ENCODE measurements at places on chromosomes 7 and 10. TPM values are rescaled to one million over a fixed set of nuclear protein-coding genes. Genes with fewer than 3 reads are reported as not detected.

DNA sequence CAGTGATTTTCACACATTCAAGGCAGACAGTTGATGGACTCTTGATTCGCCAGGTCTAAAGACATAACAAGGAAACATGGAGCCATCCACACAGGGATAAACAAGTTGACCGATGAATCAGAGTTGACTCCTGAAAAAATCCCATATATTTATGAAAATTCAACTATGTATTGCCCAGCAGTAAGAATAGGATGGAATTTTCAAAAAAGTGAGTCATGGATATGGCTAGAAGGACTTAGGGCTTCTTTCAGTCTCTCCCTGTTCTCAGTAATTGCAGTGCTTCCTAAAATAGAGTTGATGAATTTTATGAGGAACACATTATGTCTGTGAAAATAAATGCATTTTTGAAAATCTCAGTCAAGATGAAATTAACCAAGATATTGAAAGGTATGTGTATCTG lies 301.2 kb downstream of the PLXDC2 start:
- H3K36me3 ChIP-seq = no peaks in the 10 kb centered on the region
- H3K4me3 ChIP-seq = no peak overlapping the region
- H3K4me1 ChIP-seq = no peaks in the 10 kb centered on the region
- H3K27me3 ChIP-seq = no peaks in the 10 kb centered on the region

- DNase-seq = no peak
- H3K27ac ChIP-seq = no peak overlapping the region
- no peaks in the 10 kb centered on the region for H3K4me1 ChIP-seq
- H3K27me3 ChIP-seq = no peaks in the 10 kb centered on the region
- H3K4me3 ChIP-seq = no peak overlapping the region
These were observed 19.1 kb downstream of the TCF7L2 start for GRCh38 chr10:112969131-112969530.

DNA sequence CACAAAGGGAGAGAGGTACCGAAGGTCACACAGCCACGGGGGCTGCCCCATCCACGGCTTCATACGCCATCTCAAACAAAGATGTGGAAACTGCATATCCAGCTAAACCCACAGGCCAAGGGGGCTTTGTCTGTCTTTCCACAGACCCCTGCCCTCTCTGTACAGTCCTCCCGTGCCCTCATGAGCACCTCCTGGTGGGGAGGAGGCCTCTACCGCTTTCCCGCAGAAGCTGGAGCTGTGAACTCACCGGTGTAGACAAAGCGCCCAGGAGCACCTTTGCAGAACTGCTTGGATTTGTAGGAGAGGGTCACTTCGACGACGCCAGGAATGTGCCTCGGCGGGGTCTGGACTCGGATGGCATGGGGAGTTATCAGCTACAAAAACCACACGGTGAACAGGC lies 97.2 kb downstream of the EBF3 start:
- no peaks in the 10 kb centered on the region for H3K36me3 ChIP-seq
- no peak for DNase-seq
- no peaks in the 10 kb centered on the region for H3K4me1 ChIP-seq
- H3K27ac ChIP-seq = no peak overlapping the region

The NCF1 gene
- 32.8 TPM for total RNA-seq

DNA sequence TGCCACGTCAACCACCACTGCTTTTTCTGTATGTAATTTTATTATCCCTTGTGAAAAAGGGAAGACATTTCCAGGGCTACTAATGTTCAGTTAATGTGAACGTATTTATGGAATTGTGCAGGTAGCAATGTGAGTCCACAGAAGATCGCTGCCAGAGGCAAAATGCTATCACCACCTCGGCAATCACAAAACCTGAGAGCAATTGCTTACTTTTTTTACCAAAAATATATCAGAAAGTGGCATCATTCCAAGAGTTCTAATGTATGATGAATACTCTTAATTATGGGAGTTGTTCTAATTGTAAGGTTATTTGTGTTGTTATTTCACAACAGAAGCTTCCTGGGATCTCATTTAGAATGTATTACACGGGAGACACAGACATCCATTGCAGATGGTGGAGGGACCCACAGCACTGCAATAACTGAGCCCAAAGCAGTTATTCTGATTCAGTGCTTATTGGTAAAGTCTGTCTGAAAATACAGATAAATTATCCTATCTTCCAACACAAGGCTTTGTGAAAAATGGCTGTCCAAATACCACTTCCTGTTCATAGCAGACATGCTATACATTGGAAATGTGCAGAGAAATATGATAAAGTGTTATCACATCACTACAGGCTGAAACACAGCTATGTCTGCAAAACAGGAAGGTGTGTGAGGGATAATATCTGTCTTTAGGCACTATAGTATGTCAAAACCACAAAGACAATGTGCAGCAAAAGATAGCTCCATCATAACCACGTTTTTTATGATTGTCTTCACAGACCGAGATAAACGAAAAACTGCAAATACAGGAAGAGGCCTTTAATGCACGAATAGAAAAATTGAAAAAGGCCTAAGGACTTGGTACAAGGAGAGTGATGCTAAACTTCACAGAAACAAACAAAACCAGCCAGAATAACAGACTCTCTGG lies 102.7 kb downstream of the CABCOCO1 start:
- DNase-seq = no peak
- H3K27ac ChIP-seq = no peak overlapping the region
- no peaks in the 10 kb centered on the region for H3K36me3 ChIP-seq
- no peaks in the 10 kb centered on the region for H3K27me3 ChIP-seq
- no peaks in the 10 kb centered on the region for H3K4me1 ChIP-seq

The YAE1 gene
- 16.5 TPM for total RNA-seq

The VPS37D gene
- 1.4 TPM for total RNA-seq

The GNGT1 gene
- total RNA-seq = not detected

GRCh38 chr10:58515291-58515941 lies 2.7 kb downstream of the BICC1 start:
- no peak for DNase-seq
- H3K4me3 ChIP-seq = peak overlapping the region; percentile 62
- H3K27me3 ChIP-seq = peaks cover 49% of the 10 kb centered on the region
- H3K27ac ChIP-seq = no peak overlapping the region

Measured in upper lobe of right lung (tissue), 1 donor.